ENCODE measurements at places on chromosomes 13 and 19.

DNA sequence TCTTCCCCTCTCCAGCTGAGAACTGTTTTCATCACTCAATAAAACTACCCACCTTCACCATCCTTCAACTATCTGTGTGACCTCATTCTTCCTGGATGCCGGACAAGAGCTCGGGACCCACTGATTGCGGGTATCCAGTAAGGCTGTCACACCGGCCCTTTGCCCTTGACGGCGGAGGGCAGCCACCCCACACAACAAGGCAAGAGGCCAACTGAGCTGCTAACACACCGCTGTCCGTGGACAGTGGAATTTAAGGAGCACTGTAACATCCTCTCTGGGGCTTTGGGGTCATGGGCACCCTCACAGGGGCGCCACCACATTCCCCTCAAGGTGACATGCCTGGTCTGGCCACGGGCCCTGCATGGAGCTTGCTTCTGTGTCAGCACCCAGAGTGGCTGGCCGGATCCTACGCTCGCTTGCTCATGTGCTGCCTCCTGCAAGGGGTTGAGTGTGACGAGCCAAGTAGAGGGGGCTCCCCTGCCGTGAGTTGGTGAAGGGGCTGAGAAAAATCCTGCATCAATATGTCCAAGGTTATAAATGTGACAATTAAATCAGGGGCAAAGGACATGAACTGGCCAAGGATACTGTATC lies 31.4 kb downstream of the LHFPL6 start:
- DNase-seq, result no peak

- no peak for DNase-seq
These were observed 17.6 kb downstream of the ZNF420 start for GRCh38 chr19:37095859-37096258.

- no peak for DNase-seq
These were observed 15.1 kb downstream of the IFT88 start for GRCh38 chr13:20582026-20582425.

GRCh38 chr13:95087746-95088305 lies 213.4 kb downstream of the ABCC4 start:
- no peak for DNase-seq

GRCh38 chr19:46514589-46515289 lies 19.1 kb upstream of the PNMA8B start:
- DNase-seq, result no peak

- no peak for DNase-seq
These were observed 2.9 kb downstream of the PROSER3 start for GRCh38 chr19:35760711-35761349.

- DNase-seq, result no peak
These were observed 35.0 kb downstream of the MYO9B start for GRCh38 chr19:17110599-17110966.
